Astrocyte of the spinal cord (primary cell): ENCODE measurements at places on chromosomes 3 and 15.

DNA sequence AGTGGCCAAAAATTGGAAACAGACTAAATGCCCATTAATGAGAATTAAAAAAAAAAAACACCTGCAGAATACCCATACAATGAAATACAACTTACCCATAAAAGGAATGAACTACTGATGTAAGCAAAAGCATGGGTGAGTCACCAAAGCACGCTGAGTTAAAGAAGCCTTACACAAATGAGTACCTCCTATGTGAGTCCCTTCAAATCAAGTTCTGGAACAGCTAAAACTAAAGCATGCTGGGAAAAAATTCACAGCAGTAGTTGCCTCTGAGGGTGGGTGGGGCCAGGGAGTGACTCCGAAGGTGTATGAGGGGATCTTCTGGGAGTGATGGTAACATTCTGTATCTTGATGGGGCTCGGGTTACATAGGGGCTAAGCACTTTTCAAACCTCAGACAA, 11.4 kb downstream of the MYO5C start:
- peak; percentile 67 for DNase-seq

- DNase-seq, result no peak
These were observed 285.5 kb upstream of the SLCO3A1 start for GRCh38 chr15:91568036-91568435.

GRCh38 chr15:79496838-79497237, 64.7 kb downstream of the MINAR1 start:
- DNase-seq, result no peak

GRCh38 chr3:109369510-109369909, 32.2 kb upstream of the DPPA4 start:
- no peak for DNase-seq

GRCh38 chr15:85031086-85031943, 49.7 kb downstream of the PDE8A start:
- DNase-seq, result no peak

DNA sequence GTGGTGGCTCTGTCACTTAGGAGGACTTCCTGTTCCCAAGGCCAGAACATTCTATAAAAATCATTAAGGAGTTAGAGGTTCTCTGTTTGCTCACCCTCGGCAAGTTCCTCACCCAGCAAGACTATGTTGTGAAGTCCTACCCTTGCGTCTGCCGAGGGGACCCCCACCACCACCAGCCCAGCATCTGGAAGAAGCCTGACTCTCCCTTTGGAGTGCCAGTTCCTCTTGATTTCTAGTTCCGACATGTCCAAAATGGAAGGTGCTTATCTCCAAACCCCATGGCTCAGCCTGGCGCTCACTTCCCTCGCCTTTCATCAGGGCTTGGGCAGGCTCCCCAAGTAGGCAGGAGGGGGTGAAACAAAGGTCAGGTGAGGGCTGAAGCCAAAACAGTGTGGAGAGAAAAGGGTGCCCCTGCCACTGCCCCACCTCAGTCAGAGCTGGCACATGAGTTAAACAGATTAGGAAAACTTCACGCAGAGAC, 41.0 kb downstream of the BHLHE40 start:
- no peak for DNase-seq

DNA sequence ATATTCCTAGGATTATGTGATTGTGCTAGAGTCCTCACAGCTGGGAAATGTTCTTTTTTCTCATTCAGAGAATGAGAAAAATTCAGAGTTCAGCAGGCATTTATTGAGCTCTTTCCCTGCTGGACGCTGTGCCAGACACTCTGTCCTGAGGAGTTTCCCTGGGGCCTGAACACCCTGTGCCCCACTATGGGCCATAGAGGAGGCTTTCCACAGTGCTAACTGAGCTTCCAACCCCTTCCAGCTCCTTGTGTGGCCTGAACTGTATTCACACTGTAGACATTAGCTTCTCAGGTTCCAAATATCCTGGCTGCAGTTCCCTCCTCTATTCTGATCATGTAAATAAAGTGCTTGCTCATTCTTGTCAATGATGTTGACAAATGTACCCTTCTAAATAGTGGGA, 10.0 kb downstream of the ABHD2 start:
- no peak for DNase-seq

DNA sequence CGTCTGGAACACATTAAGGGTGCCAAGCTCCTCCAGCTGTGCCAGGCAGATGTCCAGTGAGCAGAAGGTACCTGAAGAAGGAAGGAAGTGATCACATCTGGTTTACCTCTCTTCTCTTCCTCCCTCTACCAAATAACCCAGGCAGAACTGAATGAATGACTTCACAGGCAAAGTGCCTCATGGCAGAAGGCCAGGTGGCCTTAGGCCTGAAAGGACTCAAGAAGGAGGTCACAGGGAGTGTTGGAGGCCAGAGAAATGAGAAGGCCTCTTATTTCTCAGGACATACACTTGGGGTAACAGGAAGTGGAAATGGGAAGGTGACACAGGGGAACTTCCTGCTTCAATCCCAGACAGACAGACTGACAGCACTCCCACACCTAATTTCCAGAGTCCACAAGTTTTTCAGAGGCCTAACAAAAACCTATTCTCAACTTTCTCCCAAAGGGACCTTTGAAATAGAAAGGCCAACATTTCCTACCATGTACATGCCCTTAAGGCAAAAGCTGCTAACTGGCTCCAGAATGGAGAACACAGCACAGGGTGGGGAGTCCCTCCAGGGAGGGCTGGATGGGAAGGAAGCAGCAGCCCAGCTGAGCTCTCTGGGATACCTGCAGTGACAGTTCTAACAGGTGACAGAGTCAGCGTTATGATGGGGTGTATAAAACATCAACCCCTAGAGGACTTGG, 17.6 kb upstream of the SIN3A start:
- no peak for DNase-seq

GRCh38 chr15:43775411-43775965, 1.3 kb downstream of the ELL3 start:
- DNase-seq, result peak; percentile 43

DNA sequence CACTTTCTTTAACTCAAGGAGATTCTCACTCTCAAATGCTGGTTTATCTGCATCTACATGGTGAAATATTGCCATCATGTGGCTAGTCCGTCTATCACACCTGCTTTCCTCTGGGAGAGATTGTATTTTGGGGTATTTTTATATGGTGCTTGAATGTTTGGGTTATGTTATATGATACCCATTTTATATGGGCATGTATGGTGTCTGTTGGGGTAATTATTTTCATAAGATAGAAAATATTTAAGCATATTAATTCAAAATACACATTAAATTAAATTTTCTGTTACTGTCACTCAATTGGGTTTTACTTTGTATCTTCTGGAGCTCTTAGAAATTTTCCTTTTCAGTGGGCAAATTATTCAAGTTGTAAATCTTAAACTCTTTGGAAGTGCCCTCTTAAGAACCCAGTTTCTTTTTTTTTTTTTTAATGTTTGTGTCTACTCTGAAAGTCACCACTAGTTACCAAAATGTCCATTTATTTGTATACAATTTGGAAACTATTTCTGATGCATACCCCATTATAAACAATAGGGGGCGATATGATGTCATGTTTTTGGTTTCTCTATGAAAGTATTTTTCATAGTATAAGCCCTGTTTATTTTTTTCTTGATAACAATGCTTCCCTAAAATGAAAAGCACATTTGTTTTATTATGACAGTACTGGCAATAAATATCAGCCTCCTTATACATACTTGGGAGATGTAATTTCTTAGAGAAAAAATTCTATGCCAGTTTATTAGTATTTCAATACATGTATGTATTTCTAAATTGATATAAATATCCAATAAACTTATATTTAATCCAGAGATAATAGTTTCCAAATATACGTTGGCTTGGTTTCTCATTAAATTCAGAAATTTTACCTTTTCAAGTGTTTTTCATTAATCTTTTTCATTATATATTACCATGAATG, 36.1 kb upstream of the PLSCR5 start:
- DNase-seq, result peak; percentile 73

GRCh38 chr3:11551036-11551435, 92.7 kb downstream of the VGLL4 start:
- no peak for DNase-seq

DNA sequence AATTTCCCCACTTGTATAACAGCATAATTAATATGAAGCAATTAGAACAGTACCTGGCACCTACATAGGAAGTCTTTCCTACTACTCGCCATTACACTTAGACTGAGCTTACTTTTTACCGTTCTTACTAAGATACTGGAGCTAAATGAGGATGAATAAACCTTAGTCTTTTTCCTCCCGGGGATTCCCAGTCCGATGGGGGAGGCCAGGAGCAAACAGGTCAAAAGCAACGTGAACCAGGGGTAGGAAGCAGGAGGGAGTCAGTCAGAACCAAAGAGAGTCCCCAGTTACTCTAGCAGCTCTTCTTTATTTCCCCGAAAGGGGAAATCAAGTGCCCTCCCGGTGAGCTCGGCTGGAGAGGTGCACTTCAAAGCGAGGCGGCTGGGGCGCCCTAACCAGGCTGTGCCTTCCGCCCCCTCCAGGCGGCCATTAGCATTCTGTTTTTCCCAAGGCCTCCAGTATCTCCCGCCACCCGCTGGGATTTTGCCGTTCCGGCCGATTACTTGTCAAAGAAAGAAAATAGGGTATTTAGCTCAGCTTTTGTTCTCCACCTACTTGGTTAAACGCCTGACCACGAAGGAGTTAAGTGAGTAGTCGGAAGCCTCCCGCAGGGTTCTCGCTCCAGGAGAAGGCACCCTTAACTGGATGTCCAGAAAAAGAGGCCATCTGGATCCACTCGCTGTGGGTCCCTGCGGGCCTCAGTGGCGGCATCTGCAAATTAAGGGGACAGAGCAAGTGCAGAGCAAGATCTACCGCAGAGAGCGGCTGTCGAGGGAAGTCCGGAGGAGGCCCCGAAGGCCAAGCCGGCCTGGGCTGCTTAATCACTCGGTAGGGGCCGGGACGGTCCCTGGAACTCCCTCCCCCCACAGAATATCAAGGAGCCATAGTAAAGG, 6.3 kb upstream of the EOMES start:
- DNase-seq, result no peak

DNA sequence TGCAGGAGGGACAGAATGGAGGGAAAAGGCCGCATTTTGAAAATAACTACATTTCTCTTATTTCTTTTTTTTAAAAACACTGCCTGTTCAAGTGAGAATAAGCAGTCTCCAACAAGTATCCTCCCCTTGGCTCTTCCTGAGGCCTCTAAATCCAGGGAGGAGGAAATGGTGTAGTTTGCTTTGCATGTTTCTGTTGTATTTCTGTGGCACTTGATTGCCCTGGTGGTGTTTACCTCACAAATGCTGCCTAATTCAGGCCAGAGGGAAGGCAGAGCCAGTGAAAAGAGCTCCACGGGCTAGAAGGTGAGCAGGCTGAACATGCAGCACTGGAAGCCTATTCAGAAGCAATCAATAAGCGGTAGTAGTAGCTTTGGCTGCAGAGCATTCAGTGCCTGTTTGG, 149.3 kb upstream of the ATP11B start:
- DNase-seq, result no peak

DNA sequence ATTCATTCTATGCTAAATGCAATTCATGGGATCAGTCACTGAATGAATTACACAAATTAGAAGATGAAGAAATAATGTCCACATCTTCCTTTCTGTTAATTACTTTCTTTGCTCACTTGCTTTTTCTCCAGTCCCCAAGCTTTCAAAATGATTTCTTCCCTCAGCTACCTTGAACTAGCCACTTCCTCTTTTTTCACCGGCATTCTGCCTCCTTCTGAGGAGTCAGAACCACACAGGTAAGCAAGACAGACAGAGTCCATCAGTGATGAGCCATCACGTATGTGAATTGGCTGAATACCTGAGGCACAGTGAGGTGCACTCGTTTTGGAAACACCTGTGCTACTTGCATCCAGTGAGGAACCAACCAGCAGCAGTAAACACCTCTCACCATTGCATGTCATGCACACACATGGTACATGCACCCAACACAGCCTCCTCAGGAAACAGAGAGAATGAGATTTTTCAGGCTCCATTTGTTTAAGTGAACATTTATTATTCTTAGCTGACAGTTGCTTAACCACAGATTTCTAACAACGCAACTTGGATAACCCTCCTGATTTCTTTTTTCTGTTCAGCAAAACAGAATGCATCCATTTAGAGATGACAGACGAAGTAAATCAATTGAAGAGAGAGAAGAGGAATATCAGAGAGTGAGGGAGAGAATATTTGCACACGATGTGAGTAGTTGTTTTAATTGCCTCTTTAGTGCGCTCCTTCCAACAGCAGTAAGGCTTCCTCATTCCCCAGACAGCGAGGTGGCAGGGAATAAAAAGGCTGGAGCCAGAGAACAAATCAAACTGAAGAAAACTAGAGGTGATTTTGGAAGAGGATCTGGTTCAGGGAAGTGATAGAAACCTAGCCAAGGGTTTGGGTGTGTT, 69.3 kb downstream of the ARPP21 start:
- DNase-seq, result no peak

GRCh38 chr3:155308831-155309230, 15.3 kb upstream of the STRIT1 start:
- peak; percentile 35 for DNase-seq

DNA sequence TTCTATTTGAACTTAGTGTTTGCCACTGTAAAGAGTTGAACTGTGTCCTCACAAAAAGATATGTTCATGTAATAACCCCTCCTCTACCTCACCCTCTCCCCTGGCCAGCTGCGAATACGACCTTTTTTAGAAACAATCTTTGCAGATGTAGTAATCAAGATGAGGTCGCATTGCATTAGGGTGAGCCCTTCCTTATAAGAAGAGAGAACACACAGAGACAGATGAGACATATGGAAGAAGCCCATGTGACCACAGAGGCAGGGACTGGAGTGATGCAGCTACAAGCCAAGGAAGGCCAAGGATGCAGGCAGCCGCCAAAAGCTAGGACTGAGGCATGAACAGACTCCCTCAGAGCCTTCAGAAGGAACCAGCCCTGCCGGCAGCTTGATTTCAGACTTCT, 27.6 kb downstream of the GPR176 start:
- no peak for DNase-seq

- no peak for DNase-seq
These were observed 77.4 kb downstream of the LSAMP start for GRCh38 chr3:116367761-116368395.

- no peak for DNase-seq
These were observed 52.9 kb downstream of the USF3 start for GRCh38 chr3:113643583-113643982.

GRCh38 chr3:154228561-154229216, 95.6 kb downstream of the DHX36 start:
- no peak for DNase-seq

GRCh38 chr15:66193066-66193465, 60.5 kb downstream of the MEGF11 start:
- no peak for DNase-seq

DNA sequence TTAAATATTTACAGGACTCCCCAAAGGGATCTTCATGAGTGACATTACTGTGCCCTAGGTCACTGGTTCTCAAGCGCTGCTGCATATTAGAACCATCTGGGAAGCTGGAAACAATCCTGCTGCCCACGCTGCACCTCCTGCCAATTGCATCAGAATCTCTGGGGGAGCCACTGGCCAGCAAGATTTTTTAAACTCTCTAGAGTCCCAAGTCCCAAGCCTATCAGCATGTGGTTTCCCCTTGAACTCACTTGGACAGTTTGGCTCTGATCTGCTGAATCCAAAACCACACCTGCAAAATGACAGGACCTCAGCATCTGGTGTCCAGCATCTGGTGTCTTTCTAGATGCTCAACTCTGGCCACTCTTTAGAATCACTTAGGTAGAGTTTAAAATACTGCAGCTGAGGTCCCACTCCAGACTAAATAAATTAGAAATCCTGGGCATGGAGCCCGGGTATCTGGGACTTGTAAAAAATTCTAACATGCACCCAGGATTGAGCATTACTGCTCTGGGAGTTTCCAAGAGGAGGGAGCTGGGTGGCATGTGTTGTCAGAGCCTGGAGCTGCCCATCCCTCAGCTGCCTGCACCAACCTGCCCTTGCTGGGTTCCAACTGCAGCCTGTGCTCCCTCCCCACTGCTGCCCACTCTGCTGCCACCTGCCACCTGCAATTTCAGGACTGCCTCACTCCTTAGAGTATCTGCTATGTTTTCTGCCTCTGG, 311.3 kb downstream of the SLC9A9 start:
- DNase-seq, result peak; percentile 66

GRCh38 chr15:34436956-34437442, 609 bp downstream of the GOLGA8A start:
- peak; percentile 32 for DNase-seq
